Stimulated activated naive CD8-positive, alpha-beta T cell treated with anti-CD3 and anti-CD28 coated beads, Interleukin-15, amount 100 ng/mL, for 72 hours (primary cell): ENCODE measurements at places on chromosomes 5 and 9.

DNA sequence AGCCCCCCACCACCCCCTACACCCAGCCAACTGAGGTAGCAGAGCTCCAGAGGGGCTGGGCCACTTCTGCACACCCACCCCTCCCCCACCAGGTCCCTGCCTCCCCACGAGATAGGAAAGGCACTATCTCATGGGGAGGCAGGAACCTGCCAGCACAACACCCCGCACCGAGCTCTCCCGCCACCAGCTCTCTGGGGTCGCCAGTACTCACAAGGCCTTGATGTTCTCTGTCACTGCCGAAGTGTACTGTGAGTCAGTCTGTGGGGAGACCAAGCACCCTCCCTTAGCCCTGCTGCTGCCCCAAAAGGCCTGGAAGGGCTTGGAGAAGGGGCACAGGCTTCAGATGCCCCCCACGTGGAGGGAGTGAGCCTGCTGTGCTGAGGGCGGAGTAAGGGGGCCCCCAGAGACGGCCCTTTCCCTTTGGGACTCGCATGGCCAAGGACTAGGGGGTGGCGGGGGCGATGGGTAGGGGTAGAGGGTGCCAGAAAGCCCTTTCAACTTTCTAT, 5.9 kb downstream of the MGAT4B start:
- no peak for DNase-seq

DNA sequence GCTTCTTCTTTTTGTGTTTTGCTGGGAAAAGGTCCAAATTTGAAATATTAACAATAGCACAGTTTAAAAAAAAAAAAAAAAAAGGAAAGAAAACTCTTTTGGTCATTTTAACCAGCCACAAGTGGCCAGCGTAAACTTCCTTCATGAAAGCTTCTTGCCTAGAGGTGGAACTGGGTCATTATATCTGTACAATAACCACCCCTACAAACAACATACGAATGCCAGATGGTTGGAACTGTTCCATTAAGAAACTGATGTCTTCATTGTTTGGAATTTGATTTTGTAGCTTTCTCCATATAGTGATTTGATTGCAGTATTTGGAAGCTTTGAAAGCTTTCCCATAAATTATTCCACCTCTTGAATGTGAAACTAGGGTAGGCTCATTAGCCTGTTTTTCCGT, 18.3 kb upstream of the LPAR1 start:
- DNase-seq = no peak

DNA sequence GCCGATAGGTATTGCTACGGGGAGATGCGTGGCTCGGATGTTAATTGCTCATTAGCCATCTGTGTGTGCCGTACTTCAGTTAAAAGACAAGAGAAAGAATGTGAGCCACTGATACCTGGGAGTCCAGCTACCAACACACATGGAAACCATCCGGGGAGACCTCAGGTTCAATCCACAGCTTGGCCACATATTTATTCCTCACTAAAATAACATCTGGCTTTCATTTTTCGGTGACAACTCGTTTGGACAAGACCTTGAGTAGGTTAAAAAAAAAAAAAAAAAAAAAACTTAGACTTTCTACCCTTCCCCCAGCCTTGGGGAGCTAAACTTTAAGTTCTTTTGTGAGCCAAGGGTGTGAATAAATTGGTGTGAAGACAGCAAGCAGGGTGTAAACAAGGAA, 84.1 kb downstream of the SLIT3 start:
- DNase-seq = no peak

DNA sequence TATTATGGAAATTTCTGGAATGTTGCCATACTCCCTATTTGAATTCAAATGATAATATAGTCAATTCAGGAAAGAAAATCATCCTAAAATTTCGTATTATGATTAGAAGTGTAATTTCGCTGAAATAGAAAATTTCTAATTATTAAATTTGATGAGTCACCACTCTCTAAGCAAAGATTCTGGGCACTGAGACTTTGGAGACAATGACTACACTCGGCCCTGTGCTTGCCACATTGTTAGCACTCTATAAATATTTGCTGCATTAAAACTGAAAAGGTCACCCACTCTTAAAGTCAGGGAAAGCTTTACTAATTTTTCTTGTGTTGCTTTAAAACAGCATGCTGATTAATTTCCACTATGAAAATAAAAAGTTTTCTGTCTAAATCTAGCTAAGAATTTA, 240.3 kb downstream of the TLE4 start:
- no peak for DNase-seq

- no peak for DNase-seq
These were observed 414.9 kb upstream of the ACO1 start for GRCh38 chr9:31969552-31969951.

DNA sequence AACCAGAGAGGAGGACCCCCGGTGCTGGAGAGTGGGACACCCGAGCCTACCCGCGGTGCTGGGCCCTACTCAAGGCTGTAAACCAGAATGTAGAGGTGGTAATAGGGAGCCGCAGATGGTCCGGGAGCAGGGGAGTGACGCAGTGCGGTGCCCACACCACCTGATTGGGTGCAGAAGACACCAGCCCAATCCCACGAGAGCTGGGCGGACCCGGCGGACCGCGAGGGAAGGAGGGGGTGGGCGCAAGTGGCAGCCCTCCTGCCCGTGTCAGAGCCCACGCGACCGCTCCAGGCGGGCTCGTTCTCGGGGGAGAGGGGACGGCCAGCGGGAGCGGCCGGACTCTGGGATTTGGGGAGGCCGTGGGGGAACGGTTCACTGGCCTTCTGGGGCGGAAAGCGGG, 71.2 kb downstream of the C9orf50 start:
- no peak for DNase-seq

DNA sequence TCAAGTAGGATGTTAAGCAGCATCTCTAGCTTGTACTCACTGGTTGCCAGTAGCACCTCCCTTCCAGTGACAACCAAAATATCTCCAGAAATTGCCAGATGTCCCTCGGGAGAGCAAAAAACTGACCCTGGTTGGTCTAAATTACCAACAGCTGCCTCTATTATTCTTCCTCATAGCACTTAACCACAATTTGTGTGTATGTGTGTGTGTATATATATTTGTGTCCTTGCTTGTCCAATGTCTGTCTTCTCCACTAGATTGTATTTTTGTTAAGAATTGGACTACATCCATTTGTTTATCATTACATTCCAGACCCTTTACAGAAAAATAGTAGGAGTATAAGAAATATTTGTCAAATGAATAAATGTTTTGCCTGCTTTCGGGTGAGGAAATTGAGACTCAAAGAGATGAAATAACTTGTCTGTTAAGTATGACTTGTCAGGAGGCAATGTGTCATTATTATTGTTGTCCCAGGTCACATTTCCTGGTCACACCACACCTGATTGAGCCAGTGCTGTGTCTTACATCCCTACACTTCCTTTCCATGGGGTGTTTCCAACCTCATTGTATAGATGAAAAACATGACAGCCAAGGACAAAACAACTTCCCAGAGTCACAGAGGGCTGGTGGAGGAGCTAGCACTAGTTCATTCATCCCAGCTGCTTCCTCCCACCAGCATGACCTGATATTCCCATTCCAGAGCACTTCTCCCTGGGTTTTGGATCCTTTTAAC, 11.4 kb upstream of the GRPEL2 start:
- no peak for DNase-seq

DNA sequence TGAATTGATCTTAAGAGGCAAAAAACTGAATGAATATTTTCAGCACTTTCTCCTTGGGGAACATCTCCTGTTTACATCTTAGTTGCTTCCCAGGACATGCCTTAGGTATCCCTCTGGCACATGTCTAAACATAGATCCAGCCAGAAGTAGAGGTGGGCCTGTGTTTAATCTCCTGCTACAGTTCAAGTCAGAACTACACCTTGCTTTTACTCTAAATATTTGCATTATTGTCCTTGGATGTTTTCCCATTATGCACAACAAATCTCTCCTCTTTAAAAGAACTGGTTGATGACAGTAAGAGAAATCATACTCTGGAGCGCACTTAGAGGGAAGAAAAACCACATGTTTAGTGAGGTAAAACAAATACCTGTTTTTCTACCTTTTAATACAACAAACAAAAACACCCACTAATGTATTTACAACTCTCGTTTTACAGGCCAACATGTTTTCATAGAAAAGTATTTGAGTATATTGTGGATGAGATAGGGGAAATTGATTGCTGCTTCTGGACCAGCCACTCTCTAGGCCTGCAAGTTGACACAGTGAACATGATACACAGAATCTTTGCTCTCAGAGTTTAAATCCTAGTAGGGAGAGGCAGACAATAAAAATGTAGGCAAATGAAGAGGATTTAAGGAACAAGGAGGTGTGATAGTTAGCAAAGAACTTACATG, 32.3 kb downstream of the TNFAIP8 start:
- no peak for DNase-seq

GRCh38 chr5:125786021-125786420, 637.2 kb upstream of the GRAMD2B start:
- DNase-seq = no peak

- DNase-seq = peak; percentile 29
These were observed at the start of gene VAV2 for GRCh38 chr9:133991964-133992779. Gene VAV2, minus strand, starts transcription at chr9:133992324. Its CDS starts 46 bp downstream, at chr9:133992278.

DNA sequence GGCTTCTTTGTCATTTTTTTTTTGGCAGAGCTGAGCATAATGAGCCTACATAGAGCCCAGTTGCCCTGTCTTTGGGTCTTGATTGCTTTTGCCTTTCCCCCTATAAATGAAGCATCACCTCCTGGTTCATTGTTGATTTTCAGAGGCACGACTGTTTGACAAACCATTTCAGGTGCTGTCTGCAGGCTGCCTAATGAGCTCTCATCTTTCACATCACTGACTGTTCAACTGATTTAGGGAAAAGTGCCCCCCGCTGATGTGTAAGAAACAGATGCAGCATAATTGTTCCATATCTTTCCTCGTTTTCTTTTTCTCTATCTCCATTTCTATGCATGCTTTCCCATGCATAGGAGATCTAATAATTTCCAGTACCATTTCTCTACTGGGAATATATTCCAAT, 338.6 kb downstream of the TMEM38B start:
- no peak for DNase-seq

DNA sequence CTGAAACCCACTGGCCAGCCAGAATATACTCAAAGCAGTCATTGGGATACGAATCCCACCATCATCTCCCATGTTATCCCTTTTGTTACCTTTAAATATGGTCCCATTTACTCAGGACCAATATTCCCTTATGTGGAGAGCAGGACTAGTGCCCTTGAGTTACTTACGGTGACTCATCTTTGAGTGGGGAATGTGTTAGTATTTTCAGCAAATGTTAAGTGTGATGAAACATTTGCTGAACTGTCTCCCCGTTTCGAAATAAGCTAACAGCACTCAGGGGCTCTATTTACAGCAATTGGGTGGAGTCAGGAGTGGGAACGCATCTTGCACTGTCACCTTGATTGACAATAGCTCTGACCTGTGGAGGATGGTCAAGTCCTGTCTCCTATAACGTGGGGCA, 67.4 kb downstream of the CTSL start:
- DNase-seq = no peak

DNA sequence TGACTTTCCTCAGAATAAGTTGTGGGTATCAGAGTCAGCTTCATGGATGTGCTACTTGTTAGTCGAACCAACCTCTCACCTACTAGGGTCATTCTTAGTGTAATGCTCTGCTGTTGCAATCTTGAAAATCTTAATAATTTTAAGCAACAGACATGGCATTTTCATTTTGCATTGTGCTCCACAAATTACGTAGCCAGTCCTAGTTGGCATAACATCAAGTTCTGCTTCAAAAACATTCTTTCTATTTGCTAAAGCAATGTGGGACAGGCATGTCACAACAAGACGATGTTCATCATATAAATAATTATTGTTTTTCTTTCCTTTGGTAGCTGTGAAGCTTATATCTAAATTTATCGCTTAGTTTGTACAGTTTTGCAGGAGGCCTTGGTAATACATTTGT, 39.3 kb upstream of the CDH12 start:
- no peak for DNase-seq

DNA sequence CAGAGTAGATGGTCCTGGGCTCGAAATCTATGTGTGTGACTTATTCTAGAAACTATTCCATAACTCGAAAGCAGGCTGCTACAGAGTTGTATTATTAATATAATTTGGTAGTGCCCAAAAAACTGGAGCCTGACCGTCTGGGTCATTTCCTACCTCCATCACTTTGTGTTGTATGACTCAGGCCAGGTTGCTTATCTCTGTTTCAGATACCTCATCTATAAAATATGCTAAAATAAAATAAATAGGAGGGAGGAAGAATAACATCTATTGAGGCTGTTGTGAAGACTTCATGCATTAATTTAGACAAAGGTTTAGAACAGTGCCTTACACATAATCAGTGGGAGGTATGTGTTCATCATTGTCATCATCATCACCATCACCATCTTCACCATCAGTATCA, 57.7 kb downstream of the PDE4D start:
- no peak for DNase-seq

GRCh38 chr5:107598958-107599357, 71.8 kb downstream of the EFNA5 start:
- no peak for DNase-seq

DNA sequence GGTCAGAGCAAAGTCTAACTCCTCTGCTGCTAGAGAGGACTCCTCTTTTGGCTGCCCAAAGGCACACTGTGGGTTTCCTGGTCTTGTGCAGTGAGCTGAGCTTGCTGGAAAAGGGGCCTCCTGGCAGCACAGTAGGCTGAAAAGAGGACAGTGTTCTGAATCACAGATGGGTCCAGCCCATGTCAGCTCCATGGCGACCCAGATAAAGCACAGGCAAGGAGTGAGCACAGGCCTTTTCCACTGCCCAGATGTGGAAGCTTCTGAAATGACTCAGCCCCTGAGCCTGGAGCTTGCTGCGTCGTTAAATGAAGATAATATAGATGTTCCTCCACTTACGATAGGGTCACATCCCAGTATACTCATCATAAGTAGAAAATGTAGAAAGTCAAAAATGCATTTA, 8.1 kb downstream of the CCDC180 start:
- no peak for DNase-seq

DNA sequence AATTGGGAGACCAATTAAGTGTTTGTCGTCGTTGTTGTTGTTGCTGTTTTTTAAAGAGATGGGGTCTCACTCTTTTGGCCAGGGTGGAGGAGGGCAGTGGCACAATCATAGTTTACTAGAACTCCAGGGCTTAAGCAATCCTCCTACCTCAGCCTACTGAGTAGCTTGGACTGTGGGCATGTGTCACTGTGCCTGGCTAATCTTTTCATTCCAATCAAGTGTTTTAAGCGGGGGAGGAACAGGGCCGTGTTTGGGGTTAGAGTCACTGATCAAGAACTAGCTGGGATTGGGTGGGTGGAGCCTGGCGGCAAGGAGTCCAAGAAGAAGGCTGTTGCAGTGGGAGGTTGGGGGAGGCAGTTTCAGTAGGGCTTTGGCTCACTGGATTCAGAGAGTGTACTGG, 13.8 kb downstream of the SNX30 start:
- no peak for DNase-seq

DNA sequence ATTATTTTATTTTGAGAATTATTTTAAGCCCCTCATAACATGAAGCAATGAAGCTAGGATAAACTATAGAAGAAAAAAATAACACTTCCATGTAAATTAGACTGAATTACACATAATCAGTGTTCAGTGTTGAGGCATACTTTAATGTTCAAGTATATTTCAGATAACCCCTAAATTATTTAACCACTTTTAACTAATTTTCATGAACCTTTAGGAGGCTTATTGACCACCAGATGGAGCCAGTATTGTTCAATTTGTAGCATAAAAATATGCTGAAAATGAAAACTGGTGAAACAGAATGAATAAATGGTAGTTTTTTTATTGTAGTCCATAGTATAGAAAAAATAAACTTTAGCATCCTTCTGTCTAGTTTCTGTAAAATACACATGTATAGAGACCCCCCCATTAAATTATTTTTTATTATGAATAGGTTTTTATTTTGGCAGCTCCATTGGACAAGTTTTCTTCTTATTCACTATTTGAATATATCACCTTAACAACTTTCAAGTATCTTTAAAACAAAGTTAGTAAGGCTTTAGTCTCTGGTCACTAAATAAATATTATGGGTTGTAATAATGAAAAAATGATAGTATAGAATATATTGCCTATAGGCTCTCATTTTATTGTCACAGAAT, 190.1 kb downstream of the CWC27 start:
- no peak for DNase-seq
